AML-193 (cell line): ENCODE measurements at places on chromosomes 7 and 10.
A peak's percentile ranks its signal among the peaks of the same experiment; 100 is the strongest.

DNA sequence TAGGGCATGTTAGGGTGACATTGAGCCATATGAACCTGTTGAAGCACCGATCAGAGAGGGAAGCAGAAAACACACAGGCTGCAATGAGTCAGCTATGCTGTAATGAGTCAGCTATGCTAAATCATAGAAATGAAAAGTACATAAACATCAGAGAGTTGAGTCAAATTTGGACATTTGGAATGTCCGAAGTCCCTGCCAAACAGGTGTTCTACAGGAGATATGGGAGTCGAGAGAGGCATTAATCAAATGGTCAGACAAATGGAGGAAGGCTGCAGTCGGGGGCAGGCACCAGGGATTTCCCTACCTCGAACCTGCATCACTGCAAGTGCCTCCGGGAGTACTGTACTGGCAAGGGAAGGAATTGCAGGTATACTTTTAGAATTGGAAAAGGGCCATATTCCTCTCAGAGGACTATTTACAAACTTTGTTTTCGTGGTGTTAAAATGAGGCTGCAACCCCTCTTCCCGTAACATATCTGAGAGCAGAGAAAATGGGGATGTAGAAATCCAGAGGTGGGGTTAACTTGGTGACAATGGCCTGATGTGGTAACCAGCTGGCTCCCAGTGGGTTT, 8.8 kb upstream of the ZC3HAV1 start:
- DNase-seq: peak; percentile 18

DNA sequence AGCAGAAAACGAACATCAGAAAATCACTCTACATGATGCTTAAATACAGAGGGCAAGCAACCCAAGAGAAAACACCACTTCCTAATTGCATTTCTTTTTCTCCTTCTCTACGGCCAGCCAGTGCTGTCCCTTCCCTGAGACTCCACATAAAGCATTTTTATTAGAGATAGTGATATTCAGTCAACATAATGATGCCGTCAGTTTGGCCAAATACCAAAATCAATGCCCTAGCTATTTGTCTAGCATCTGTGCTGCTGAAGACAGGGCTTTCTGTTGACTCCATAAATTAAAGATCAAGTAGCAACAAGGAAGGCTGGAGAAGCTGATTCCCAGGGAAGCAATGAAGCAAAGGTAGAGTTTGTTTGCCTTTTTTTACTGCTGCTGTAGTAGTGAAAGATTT, 1024.9 kb downstream of the REEP3 start:
- no peak for DNase-seq

- no peak for DNase-seq
These were observed 990.1 kb downstream of the CNTNAP2 start for GRCh38 chr7:147106746-147107145.

GRCh38 chr10:49153115-49153514, 19.3 kb upstream of the FAM170B start:
- no peak for DNase-seq
